Left lung (tissue), 14 donors: ENCODE measurements at places on chromosomes 13 and 19. TPM values are rescaled to one million over a fixed set of nuclear protein-coding genes. Genes with fewer than 3 reads are reported as not detected.

DNA sequence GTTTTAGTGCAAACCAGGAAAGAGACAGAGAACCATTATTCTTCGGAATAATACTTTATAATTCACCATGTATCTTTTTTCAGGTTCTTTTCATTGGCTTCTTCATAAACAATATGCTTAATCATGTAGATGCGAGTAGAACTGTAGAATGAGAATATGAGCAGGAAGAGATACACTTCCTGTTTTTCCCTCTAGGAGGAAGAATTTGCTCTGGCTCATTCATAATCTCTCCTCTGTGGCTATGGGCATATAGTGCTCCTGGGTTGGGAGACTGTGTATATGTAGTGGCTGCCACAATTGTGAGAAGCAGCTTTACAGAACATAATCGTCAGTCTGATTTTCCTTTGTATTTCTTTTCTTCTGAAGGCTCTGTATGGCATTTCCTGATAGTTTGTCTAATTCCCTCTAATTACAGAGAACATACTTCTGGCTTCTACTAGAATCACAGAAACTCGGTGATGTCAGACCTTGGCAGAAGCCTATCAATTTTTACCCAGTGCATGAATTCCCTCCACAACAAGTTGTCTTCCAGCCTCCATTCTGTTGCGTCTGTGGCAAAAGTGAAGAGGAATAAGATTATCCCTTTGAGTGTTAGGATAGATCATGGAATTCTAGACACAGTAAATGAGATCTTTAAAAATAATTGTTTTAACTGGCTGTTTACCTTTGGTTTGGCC, 2.9 kb upstream of the DCLK1 start:
- no peak for DNase-seq

The NOTCH3 gene
- polyA plus RNA-seq, result 130 TPM

DNA sequence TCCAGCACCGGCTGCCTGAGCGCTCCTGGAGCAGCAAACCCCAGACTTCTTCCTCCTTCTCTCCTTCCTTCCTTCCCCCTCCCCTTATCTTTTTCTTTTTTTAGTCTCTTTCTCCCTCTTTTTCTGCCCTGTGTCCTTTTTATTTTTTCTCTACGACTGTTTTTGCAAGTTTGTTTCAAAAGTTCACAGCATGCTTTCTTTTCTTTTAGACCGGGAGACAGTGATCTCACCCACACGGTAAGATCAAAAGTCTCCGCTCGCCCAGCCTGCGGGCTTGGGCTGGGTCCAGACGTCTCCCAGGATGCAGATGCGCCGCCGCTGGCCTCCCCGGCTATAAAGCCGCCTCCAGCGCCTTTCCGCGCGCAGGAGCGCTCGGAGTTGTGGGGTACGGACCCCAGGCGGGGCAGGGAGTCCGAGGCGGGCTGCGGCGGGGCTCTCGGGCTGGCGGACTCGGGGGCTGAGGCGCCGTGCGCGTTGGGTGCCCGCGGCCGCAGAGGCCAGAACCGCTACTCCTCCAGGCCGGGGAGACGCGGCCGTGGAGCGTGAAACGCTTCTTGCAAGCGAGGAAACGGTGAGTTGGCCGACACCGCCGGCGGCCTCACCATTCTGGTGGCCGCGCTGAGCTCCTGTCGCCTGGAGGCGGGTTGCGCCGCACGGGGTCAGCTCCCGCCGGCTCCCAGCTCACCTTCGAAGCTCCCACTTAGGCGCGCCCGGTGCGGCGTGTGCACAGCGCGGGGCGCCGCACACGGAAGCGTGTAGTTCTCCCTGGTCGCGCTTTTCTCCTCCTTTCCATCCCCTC, 2.0 kb upstream of the TSHZ3 start:
- peak; percentile 82 for DNase-seq

DNA sequence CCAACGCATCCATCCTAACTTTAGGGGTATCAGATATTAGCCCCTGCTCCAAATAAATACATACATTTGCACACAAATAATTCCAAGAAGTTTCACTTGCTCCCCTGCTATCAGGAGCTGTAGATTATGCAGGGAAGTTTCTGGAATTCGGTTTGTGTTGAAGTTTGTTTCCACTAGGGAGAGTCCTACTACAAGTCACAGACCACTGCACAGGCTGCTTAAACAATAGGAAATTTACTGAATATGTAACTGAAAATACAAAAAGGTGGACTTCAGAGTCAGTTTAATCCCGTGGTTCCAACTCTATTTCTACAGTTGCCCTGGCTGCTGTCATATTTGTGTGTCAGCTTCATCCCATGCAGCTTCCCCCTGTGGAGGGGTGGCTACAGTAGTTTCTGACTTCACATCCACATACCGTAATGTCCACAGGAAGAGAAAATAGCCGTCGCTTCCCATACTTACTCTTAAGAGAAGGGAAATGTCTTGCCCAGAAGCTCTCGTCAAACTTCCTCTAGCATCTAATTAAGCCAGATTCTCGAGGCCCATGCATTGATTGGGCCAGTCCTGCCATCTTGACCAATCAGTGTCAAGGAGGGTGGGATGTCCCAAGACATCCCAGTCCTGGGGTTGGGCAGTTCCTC, 286.6 kb downstream of the COG6 start:
- no peak for DNase-seq

The KIRREL2 gene
- polyA plus RNA-seq, result 2.5 TPM

DNA sequence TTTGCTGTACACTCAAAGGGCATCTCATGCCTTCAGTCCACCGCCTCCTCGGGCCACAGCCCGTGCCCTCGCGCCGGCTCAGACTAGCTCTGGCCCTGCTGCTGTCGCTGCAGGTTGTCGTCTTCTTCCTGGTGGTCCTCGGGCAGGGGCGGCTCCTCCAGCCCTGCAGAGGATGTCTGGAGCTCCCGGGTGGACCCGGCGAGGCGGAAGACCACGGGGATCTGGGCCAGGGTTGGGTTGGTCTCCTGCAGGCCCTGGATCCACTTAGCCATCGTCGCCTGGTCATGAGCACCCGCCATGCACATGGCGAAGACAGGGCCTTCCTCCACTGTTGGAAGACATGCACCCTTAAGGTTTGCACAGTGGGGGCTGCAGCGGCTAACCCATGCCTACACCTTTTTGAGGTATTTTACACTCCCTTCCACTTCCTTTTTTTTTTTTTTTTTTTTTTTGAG, 489 bp upstream of the ZNF653 start:
- no peak for DNase-seq

The BRSK1 gene
- 18.1 TPM for polyA plus RNA-seq

- no peak for DNase-seq
Measured at GRCh38 chr13:36166046-36166445, 34.9 kb upstream of the DCLK1 start.
